ENCODE measurements at places on chromosomes 7 and 10.

DNA sequence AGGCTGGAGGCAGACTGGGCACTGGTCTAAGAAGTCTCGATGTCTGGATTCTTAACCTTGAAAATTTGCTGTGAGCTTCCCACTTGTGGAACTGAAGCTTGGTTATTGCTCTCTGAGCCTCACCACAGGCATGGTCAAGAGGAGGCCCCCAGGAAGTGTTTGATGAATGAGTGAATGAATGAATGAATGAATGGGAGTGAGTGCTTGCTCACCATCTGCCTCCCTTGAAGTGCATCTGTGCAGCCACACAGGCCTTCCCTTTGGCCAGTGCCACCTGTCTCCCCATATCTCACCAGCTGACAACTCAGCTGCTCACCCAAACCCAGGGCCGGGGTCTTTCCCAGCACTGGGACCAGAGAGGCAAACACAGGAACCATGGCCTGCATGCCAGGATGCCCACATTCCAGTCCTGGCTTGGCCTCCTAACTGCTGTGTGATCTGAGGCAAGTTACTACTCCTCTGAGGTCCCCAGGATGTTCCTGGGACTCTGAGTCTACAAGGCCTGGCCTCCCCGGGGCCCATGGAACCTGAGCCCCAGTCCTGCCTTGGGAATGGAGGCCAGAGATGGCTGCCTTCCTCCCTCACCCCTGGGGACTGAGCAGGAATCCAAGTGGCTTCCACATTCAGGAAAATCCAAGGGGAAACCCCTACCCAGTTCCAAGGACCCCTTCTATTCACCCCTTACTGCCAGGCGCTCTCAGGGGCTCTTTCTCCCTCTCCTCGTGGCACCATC lies 51.4 kb upstream of the SLC29A3 start:
- no peak for DNase-seq

- DNase-seq: no peak
Observed at GRCh38 chr10:62627983-62628382, 176.5 kb upstream of the ADO start.

DNA sequence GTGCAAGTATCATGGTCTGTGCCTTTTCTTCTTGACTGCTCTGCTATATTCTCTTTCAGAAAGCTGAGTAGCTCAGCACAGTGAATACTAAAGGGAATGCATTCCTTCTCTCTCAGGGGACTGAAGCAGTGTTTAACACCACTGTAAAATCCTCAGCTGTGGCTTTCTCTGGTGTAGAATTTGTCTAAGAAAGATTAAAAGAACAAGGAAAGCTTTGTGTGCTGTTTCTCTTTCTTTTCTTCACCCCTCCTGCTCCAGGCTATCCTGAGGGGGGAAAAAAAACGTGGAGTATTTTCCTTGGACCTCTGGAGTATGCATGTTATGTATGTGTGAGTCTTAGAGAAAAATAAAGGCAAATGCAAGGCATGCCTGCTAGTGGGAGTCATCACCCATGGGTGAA lies 383.9 kb downstream of the AUTS2 start:
- no peak for DNase-seq

- DNase-seq: no peak
Observed at GRCh38 chr7:95470452-95470851, 15.3 kb upstream of the ASB4 start.

- DNase-seq: no peak
Observed at GRCh38 chr10:117163954-117164548, 26.0 kb upstream of the VAX1 start.

DNA sequence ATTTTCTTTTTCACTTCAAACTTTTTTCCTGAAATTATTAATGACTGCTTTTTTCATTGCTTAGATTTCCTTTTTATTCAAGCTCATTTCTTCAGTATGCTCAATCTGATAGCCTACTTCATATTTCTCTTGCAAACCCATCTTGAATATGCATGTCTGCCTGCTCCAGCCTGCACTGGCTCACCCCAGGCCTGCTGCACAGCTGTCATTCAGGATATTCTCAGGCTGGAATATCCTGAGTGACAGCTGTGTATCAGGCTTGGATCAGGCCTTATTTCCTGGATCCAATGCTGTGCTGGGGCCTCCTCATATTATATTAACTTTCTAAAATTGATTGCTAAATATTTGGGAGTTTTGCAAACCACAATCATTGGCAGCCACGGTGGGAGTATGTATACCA lies 120.2 kb upstream of the TNS3 start:
- no peak for DNase-seq

GRCh38 chr10:63866747-63867140 lies 345.5 kb downstream of the REEP3 start:
- no peak for DNase-seq

DNA sequence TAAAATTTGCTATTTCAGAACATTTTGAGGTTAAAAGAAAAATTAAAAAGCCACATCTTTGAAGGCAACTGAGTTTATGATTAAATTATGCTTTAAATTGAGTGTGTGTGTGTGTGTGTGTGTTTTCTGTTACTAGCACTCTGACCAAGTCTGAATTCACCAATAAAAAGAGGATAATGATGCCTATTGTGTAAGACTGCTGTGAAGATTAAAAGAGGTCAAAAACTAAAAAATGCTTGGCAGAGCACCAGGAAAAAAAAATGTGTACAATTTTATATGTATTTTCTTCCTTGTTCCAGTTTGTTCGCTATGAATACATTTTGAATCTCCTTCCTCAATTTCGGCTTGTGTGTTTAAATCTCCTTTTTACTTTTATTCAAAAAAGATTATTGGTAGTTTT lies 316.6 kb upstream of the MAGI2 start:
- DNase-seq: no peak

- no peak for DNase-seq
Observed at GRCh38 chr10:11758527-11759236, 16.5 kb downstream of the ECHDC3 start.

DNA sequence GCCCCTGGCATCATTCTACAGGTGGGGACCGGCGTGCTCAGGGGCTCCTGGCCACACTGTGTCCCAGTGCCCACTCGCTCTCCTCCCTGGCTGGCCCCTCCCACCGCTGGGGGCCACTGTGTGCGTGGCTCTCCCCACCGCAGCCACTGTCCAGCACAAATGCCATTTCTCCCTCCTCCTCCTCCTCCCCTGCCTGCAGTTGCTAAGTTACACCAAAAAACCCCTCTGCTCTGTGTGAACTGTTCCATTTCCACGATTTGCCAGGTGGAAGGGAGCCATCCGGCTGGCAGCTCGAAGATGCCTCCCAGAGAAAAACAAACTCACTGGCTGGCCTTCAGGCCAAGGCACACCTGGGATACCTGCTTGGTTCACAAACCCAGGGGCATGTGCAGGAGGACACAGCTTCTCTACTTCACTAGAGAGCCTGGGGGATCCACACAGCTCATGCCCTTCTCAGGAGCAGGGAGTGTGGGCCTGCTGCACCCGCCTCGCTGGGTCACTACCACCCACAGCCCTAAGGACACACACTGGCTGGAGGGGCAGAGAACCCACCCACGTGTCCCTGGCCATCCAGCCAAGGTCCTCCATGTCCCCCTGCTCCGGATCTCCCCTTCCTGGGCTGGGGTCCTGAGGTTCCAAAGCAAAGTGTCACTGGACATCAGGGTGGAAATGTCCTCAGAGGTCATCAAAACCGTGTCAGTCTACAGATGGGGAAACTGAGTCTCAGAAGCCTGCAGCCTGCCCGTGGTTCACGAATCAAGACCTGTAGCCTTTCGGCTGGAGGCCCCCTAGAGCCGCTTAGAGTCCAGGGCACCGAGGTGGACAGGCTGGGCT lies 1.7 kb downstream of the RASGEF1A start:
- DNase-seq: no peak

GRCh38 chr7:158329686-158330085 lies 257.9 kb downstream of the PTPRN2 start:
- no peak for DNase-seq

DNA sequence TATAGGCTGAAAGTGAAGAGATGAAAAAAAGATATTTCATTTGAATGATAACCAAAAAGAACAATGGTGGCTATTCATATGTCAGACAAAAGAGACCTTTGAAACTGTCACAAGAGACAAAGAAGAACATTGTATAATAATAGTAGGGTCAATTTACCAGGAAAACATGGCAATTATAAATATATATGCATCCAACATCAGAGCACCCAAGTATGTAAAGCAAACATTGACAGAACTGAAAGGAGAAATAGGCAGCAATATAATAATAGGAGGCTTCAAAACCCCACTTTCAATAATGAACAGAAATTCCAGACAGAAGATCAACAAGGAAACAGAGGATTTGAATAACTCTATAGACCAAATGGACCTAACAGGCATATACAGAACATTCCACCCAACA lies 876.2 kb downstream of the GRID1 start:
- DNase-seq: no peak

- DNase-seq: no peak
Observed at GRCh38 chr10:49791100-49791499, 29.0 kb upstream of the OGDHL start.

DNA sequence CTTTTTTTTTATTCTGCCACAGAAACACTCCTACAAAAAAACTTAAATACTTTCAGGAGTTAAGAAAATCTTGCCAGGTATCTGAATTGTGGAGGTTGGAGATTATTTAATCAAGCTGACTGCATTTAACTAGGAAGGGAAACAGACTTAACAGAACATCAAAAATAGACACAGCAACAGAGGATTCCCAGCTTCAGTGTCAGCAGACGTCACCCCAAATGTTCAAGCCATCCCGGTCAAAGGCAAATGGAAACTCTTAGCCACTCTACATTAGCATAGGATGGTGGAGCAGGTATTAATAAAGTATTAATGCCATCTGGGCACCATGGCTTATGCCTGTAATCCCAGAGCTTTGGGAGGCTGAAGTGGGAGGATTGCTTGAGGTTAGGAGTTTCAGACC lies 139.7 kb upstream of the SVIL start:
- DNase-seq: no peak

GRCh38 chr7:19352305-19352695 lies 207.1 kb upstream of the FERD3L start:
- no peak for DNase-seq

DNA sequence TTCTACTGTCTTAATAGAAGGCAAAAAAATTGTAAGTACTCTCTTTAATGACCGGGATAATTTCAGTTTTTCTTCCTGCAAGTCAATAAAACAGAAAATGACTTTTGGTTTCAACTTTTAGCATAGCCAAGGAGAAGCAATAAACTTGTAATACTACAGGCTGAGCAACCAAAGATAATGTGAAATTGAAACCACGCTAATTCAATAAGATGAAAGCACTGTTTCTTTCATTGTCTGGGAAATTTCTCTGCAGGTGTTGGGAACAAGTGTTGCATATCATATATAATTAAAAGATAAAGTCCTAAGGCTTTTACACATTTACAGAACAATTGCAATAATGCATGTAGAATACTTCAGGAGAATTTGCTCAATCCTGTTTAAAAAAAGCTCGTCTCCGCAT lies 462.3 kb downstream of the PAXIP1 start:
- DNase-seq: no peak

GRCh38 chr7:51456-52068 lies 140.8 kb upstream of the FAM20C start:
- DNase-seq: no peak

DNA sequence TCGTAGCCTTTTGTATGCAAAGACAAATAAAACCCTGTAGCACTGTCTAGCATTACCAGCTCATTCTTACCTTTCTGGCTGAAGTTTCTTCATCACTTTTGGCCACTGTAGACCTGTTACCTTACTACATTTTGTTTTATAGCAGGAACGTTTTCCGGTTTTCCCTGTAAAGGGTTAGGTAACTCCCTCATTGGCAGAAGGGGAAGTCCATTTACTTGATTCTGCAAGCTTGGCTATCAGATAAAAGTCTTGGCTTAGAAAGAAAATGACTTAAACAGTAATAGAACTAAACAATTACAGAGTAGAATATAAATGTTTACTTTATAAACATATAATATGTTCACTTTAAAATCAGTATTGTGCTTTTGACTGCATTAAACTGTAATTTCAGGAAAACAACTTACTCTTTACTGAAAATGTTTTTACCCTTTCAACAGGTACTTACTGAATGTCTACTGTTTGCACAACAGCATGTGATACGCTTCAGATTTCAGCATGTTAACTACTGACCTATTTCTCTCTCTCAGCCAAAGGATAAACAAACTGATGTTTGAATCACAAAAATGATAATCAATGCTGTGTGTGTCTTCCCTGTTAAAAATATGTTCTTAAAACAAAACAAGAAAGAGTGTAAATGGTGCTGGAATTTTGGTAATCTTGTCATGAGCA lies 67.1 kb downstream of the OTUD1 start:
- DNase-seq: no peak

- no peak for DNase-seq
Observed at GRCh38 chr10:2791774-2792443, 275.4 kb upstream of the PFKP start.

- no peak for DNase-seq
Observed at GRCh38 chr10:47184724-47185330, 115.2 kb upstream of the GDF10 start.

GRCh38 chr7:150951181-150951520 lies 27.0 kb downstream of the KCNH2 start:
- DNase-seq: no peak

GRCh38 chr7:144414815-144415214 lies 11.3 kb upstream of the NOBOX start:
- no peak for DNase-seq

- DNase-seq: no peak
Observed at GRCh38 chr7:84336766-84337165, 142.2 kb upstream of the SEMA3A start.

DNA sequence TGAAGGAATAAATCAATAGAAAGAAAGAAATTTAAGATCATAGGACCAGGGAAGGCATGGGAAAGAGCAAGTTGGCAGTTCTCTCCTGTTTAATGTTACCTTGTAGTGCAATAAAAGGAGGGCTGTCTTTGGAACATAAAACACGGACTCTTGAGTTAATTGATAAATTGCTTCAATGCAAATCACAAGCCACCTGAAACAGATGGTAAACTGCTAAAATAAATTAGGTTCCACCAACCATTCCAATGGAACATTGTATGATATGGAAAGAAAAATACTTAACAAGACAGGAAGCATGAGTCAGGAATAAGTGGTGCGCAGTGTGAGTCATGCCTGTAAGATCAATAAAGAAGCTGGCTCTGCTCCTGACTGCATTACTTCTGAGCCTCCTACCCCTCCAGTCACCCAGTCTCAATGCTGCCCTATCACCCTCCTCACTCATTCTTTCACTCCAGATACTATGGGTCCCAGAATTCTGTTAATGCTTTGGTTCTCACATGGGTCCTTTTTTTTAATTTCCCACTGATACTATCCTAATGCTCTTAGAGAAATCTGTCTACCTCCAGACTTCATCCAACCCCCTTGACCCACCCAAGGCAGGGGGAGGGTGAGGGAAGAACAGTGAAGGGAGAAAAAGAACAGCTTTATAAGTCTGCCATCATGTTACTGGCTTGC lies 78.9 kb downstream of the LRRC17 start:
- peak; percentile 3 for DNase-seq

- DNase-seq: no peak
Observed at GRCh38 chr7:133845005-133845404, 282.1 kb upstream of the LRGUK start.

DNA sequence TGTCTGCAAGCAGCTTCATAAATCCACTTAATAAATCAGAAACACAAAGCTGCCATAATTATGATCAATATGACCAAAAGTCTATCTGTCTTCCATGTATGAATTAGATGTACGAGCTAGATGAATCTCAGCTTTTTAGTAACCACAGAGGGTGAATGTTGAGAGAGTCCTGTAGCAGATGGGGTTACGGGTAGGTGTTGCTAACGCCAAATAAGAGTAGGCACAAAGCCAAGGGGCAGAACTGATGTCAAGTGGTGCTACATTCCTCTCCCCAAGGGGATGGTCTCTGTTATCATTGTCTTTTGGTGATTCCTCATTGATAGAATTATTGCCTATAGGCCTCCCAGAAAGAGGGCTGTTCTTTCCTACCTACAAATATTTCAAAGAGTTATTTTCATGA lies 257.8 kb downstream of the PCLO start:
- no peak for DNase-seq
